Right ventricle myocardium inferior (tissue), 1 donor: ENCODE measurements at places on chromosomes 5 and 9.

DNA sequence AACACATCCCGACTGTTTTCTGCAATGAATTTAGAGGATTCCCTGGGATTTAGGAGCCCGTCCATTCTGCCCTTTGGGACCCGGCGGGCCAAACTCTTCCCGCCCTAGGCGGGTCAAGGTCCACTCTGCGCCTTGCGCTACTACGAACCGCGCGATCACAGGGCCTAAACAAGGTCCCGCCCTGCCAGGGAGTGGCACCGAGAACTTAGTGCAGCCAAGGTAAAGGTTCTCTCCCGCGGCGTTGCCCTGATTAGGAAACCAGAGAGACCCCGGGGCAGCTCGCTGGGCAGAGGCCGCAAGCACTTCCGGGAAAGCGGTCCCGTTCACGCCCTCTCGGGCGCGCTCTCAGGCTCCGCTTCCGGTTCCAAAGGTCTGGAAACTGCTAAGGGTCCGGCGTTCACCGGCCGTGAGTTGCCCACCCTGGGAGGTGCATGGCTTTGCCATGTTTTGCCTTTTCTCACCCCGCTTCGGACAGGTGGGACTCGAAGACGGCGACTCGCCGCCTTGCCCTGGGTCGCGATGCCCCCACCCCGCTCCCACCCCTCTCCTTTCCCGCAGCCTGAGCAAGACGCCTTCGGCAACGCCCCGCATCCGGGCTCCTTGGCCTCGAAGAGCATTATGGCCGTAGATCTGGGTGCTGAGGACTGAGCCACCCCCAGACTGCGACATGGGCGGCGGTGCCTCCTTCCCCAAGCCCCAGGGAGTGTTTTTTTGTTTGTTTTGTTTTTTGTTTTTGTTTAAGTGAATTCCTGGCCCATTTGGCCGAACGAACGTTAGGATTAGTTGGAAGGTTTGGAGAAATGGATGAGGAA, 23.4 kb downstream of the HNRNPK start:
- peak; percentile 89 for DNase-seq

GRCh38 chr5:160789219-160789859, 62.7 kb downstream of the ATP10B start:
- DNase-seq = no peak

- DNase-seq = no peak
These were observed 20.6 kb upstream of the NIM1K start for GRCh38 chr5:43171451-43171850.

DNA sequence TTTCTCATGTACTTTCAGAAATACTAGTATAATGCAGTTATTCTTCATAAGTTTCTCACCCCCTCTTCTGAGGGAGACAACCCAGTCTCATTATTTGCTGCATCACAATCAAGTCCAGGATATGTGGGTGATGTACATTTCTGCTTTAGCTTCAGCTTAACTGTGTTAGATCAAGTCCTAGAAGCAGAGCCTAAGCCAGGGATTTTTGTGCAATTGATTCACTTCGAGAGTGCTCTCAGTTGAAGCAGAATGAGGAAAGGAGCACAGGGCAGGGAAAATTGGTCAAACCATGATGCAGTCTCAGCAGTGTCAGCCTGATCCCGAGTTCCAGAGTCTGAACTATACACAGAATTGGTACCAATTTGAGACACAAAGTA, 15.1 kb downstream of the HNRNPK start:
- DNase-seq = no peak

GRCh38 chr5:84634256-84634655, 249.6 kb upstream of the EDIL3 start:
- DNase-seq = peak; percentile 37

GRCh38 chr5:76175821-76176403, 92.7 kb downstream of the SV2C start:
- DNase-seq = peak; percentile 63

- DNase-seq = no peak
These were observed 27.0 kb upstream of the FRRS1L start for GRCh38 chr9:109193974-109194556.

DNA sequence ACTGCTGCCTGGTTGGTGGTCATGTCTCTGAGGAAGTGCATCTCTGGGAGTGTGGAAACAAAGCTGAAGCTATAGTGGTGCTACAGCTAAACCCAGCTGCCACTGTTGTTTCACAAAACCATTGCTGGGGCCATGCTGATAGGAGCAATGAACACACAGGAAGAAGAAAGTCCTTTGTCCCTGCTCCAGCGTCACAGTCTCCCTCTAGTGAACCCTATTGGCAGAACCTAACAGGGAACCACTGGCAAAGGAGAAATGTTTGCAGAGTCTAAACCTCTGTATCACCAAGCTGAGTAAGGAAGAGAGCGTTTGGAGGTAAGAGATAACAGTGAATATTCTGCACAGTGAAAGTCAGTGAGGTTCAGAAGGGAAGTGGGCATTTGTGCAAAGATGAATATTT, 244.0 kb downstream of the YTHDC2 start:
- DNase-seq = no peak

DNA sequence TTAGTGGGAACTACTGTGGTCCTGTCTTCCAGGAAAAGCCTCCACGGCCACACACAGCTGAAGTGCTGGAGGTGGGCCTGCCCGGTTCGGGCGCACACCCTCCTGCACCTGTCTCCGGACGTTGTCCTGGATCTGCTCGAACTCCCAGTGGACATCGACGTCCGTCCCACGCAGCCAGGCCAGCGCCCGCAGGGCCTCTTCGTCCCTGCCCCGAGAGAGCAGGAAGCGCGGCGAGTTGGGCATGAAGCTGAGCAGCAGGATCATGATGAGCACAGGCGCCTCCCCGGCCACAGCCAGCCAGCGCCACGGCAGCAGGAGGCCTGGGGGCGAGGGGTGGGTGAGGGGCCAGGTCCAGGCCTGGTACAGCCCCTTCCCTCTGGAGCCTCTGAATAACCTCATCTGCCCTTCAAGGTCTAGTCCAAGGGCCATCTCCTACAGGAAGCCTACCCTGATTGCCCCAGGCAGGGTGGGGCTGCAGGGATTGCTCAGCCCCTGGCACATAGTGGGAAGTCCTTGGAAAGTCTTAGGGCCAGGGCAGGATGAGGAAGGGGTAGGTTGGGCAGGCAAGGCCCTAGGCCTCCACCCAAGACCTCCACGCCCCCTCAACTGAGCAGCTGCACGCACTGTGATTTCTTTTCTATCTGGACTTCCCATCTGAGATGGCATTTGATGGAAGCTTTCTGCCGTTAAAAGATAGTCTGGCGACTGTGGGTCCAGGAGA, 3.4 kb downstream of the SLC2A6 start:
- no peak for DNase-seq

DNA sequence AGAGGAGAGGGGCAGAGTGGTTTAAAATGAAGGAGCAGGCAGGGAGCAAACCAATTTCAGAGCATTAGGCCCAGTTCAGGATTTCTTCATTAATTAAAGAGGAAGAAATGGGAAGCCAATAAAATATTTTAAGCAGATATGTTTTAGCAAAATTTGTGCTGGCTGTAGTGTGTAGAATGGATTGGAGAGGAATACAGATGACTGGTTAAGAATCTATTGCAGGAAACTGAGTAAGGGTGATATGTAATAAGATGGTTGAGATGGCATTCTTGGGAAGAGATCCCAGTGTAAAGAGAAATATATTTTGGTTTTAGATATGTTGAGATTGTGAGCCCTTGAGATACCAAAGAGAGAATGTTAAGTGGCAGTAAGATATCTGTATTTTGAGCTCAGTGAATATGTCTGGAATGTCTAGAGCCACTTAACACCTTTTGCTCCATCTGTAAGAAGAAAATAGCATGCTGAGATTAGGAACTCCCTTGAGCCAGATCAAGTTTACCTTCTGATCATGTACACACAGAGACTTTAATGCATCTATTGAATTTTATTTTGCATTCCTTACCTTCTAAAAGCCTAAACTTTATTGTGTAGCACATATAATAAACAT, 79.5 kb upstream of the SLC27A6 start:
- DNase-seq = no peak

DNA sequence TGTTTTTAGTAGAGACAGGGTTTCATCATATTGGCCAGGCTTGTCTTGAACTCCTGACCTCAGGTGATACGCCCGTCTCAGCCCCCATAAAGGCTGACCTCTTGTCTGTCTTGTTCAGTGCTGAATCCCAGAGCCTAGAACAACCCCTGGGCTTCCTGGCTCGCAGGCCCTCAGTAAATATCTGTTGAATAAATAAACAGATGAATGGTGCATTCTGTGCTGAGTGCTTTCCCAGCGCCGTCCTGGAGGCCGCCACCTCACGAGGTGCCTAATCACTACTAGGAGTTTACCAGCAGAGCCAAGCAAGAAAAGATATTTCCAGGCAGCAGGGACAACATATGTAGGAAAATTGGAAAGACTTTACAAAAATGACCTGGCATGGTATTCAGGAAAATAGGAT, 88.5 kb downstream of the SNX24 start:
- no peak for DNase-seq

DNA sequence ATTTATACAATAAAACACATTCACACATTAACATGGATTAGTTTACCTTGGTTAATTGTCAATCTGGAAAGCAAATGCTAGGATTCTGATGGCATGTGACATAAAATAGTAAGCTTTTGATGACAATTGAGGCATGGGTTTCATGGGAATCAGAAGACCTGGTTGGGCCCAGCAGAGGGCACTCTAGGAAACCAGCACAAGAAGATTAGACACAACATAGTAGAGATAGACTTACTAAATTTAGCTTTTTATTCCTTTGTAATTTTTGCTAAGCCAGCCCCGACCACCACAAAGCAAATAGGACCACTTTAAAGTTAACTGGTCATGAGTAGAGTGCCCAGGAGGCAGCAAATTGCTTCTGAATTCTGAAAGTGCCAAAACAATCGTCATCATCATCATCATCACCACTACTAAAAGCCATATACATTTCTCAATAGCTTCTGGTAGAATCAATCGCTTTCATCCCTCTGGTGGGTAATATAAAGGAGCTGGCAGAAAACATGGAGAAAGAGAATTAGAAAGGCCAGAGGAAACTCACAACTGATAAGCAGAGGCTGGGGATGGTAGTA, 163.2 kb downstream of the ARRDC3 start:
- no peak for DNase-seq

DNA sequence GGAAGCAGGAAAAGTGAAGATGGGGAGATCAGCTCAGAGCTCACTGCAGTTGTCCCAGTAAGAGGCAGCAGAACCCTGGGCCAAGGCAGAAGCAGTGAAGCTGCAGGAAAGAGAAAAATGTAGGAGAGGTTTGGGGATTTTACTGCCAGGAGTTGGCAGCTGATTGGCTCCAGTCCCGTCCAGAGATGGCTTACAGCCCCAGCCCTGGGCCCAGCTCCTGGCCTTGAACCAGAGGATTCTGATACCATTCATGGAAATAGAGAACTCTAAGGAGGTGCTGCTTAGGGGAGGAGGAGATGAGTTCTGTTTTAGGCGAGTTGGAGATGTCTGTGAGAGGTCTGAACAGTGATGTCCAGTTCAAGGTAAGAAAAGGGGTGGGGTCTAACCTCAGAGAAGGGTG, 4.6 kb downstream of the MORN5 start:
- DNase-seq = no peak
